ENCODE measurements at places on chromosomes 12 and 14.

GRCh38 chr12:69419701-69420100 is 50.5 kb upstream of the FRS2 start:
- no peak for DNase-seq

DNA sequence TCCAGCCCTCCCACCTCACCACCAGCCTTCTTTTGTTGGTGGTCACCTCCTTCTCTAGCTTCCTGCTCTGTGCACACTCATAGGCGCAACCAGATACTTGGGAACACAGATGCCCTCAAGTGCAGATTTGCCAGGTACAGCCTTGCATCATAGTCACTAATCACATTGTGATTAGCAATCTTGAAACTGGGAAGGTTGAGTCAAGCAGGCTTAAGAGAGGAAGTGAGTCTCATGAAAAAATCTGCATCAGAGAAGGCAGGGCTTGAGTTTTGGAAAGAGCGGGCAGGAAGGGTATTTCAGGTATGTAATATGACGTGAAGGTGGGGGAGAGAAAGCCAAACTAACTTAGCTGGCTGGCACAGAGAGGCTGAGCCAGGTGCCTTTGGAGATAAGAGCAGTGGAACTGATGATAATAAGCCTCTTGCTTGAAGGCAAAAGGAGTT is 2.7 kb upstream of the RABGGTA start:
- no peak for DNase-seq

- no peak for DNase-seq
Observed at GRCh38 chr12:6701078-6701768, 608 bp upstream of the PIANP start.

DNA sequence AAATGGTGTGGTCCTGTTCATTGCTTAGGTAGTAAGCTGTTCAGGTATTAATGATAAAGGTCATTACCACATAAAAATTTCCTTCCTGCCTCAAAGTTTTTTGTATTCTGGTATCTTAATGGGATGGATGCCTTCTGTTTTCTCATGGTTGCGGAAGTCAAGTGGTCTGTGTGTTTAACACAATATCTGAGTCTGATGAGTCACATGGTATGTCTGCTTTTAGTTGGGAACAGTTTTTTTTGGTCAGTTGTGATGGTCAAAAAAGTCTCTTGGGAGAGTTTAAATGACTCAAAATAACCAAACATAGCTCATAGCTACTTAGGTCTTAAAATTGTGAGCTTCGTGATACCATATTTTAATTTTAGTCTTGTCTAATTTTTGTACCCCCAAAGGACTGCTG is 40.7 kb downstream of the STK38L start:
- DNase-seq = peak; percentile 78

GRCh38 chr12:70576341-70577282 is 60.6 kb downstream of the PTPRB start:
- peak; percentile 68 for DNase-seq

- no peak for DNase-seq
Observed at GRCh38 chr14:100203962-100204834, 34.7 kb upstream of the YY1 start.

GRCh38 chr14:78790271-78790670 is 620.1 kb downstream of the NRXN3 start:
- DNase-seq = no peak

DNA sequence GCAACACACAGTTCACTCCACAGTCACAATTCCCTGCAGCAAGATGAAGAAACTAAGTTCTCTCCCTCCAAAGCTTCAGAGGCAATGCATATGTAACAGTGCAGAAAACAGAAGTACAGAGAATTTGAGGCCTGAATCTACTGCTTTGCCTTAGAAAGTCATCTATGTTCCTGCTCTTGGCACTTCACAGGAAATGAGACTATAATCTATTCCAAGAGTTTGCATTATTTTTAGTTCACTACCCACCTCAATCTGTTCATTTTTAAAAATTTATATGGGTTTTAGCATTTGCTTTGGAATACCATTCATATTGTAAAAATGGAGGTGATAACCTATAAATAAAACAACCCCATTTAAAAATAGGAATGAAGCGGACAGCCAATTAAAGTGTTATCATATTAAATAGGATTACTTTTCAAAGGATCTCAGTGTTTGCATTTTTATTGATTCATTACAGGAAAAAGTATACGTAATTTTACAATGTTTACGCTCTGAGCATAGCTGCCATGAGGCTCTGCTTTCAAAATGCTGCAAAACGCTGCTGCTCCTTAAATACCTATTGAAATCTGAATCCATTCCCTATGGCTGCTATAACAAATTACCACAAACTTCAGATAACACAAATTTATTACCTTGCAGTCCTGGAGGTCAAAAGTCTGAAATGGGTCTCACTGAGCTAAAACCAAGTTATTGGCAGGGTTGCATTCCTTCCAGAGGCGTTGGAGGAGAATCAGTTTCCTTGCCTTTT is 60.0 kb downstream of the ARMH4 start:
- DNase-seq = no peak

GRCh38 chr12:106147956-106148355 is 9.2 kb upstream of the NUAK1 start:
- DNase-seq = no peak

DNA sequence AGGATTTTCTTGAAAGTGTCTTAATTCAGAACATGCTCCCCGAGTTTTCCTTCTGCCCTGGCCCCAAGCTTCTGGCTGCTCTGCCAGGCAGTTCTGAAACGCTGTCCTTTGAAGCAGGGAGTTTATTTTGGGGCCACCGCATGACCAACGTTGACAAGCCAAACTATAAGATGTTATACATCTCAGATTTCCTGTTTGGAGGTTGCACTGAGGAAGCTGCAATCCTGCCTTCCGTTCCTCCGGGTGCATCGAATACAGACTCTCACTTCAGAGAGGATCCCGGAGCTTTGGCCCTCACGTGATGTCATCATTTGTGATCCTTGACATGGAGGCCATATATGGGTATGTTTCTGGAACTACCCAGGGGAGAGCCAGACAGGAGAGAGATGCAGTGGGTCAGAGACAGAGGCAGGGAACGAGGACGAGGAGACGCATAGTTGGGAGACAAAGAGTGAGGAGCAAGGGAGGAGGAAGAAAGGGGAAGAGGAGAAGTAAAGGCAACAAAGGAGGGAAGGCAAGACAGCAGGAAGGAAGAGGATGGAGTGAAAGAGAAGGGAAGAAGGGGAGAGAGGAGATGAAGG is at the start of gene ASB2:
Gene ASB2, minus strand, starts transcription at position 94 of the 581 bp plus-strand sequence. CDS start 12,031 bp downstream, outside the sequence.
- no peak for DNase-seq

DNA sequence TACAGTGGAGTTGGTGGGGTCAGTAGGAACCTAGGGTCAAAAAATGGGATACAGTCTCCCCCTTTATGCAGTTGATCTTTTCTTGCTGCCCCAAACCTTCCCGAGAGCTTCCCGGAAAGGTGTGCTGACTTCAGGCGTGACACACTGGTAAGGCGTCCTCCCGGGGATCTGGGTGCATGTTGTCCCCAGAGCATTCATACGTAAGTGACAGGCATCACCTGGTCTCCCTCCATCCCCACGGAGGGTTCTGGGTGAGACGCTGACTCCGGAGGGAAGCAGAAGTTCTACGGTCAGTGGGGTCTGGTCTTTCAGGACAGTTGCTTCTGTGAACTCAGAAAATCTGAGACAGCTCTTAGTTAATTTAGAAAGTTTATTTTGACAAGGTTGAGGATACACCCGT is 159.6 kb upstream of the RTL1 start:
- no peak for DNase-seq

DNA sequence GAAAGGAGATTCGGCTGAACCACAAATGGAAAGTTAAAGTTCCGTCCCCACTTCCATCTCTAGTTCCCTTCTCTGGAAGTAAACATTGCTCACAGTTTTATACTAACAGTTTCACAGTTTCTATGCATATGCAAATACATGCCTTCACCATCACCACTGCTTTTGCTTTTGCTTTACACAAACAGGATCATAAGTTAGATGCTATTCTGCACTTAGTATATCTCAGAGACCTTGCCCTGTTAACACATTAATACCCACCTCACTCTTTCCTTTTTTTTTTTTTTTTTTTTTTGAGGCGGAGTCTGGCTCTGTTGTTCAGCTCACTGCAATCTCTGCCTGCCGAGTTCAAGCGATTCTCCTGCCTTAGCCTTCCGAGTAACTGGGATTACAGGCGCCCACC is 890 bp downstream of the TEP1 start:
- no peak for DNase-seq

DNA sequence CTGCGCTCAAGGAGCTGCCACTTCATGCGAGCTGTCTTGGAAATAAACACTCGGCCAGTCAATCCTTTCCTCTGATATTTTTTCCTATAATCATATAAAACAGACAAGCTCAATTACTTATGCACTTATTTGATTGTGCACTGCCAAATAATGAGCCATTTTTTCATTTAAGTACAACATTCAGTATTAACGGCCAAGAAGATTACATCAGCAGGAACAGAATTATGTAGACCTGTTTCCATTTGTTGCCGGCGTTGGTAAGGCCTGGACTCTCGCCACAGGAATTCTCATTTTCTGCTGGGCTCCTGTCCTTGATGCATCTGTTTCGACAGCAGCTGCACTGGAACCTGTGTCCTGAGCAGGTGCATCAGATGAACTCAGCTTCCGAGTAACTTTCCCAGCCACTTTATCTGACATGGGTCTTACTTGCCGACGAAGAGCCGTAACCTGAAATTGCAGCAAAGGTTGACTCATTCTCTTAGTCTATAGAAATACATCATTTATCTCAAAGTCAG is 110.2 kb downstream of the KIF21A start:
- DNase-seq = no peak

- DNase-seq = no peak
Observed at GRCh38 chr12:79162948-79163347, 298.4 kb downstream of the SYT1 start.

- DNase-seq = no peak
Observed at GRCh38 chr14:100651999-100652508, 64.8 kb upstream of the BEGAIN start.

Data from stromal cell of bone marrow (primary cell).